ENCODE measurements at places on chromosomes 3 and 15.
A peak's percentile ranks its signal among the peaks of the same experiment; 100 is the strongest.

DNA sequence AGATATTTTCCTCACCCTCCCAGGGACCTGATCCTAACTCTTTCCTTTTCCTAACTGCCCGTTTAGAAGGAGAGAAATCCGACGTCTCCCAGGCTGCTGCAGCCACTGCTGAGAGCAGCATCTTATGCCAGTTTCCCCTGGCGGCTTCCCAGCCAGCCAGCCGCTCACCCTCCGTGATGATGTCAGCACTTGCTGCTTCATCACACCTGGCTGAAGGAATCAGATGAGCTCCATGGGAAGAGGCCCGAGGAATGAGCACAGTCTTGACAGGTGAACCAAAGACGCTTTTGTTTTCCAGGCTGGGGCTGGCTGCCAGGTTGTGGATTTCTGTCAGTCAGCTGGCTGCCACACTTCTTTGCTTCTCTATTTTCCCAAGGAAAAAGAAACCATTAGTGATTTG lies 445.1 kb upstream of the RBMS3 start:
- DNase-seq, result no peak

DNA sequence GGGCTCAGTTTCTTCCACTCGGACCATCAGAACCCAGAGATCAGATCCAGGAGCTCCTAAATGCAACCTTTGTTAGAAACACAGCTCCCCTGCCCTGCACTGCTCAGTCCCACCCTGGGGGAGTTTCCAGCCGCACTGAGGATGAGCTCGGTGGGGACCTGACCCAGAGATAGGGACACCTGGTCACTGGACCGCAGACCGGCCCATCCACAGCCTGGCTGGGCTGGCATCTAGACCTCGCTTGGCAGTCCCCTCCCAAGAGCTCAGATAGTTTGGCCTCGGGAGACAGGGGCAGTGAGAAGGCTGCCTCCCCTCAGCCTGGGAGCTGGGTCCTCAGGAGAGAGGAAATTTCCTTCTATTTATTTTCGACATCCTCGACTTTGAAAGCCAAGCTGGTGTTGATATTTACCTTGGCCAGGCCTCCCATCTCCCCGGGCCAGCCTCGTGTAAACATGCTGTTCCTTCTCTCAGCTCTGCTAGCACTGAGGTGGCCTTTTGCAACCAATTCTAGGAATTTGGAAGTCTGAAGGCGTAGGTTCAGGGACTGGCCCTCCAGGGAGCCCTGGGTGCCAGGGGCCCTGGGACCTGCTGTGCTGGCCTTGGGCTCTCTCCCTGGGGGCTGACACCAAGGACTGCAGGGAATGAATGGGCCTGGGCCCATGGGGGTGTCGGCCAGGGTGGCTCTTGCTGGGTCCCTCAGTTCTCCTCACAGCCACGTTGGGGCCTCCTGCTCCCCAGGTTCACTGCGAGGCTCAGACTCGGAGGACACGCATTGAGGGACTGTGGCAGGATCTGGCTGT lies 90.1 kb downstream of the VGLL4 start:
- no peak for DNase-seq

DNA sequence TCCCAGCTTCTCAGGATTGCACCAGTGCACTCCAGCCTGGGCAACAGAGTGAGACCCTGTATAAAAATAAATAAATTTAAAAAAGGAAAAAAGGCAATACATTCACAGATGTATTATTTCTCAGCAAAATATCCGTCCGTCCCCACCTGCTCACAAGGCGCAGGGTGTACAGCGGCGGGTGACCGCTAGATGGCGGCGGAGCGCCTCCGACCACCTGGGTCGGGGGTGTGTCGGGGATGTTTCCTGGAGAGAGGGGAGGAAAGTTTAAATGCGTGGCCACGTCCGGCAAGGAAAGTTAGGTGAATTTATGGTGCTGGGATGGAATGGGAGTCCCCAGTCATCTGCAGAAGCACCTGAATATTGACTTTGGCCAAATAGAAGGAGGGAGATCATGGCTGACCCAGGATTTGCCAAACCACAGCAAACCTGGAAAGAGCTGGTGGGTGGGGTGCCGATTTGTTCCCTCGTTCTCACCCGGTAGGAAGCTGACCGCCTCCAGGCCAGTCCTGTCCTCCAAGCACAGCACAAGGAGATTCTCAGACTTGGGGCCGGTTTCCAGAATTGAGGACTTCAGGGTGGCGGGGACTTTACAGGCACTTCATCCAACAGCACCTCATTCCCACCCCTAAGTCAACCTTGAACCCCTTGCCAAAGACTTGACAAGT lies 88.3 kb downstream of the TMEM266 start:
- peak; percentile 73 for DNase-seq

DNA sequence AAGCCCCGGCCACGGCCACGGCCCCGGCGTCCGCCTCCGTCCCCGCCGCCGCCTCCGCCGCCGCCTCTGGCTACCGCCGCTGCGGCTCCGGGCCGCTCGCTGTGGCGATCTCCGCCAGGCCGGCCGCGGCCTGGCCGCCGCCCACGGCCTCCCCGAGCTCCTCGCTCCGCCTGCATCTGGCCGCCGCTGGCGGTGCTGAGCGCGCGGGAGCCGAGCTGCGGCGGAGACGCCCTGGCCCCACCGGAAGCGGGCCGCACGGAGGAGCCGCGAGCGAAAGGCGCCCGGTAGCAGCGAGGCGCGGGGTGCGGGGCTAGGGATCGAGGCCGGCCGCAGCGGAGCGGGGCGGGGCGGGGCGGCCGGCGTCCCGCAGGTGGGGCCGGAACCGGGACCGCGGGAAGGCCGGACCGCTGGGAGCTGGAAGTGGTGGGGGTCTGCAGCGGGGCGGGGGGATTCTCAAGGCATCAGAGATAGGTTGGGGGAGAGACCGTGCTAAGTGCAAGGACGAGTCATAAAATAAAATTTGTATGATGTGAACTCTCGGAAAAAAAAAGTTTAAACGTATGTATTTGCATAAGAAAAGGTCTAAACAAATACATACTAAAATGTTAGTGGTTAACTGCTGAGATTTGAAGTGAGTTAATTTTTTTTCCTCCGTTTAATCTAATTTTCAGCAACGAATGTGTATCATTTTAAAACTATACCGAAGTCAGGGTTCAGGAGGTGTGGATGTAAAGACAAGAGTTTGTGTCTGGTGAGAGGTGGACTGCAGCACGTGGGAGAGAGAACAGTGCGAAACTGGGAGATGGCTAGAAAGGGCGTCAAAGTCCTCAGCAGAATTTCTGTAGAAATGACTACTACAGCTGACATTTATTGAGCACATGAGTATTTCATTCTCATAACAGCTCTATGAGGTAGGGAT lies at the start of gene AVEN:
Gene AVEN (minus strand): TSS at position 334 of the 919 bp plus-strand sequence. CDS start 158 bp downstream, at position 176.
- DNase-seq, result peak; percentile 80

GRCh38 chr3:7328339-7328738 lies 467.4 kb downstream of the GRM7 start:
- DNase-seq, result no peak

GRCh38 chr3:6105187-6105586 lies 755.7 kb upstream of the GRM7 start:
- DNase-seq, result no peak

GRCh38 chr3:23489300-23490158 lies 286.4 kb downstream of the UBE2E2 start:
- DNase-seq, result no peak

- DNase-seq, result no peak
Observed at GRCh38 chr3:186400662-186401061, 38.6 kb upstream of the DGKG start.

- no peak for DNase-seq
Observed at GRCh38 chr3:138418601-138419206, 15.7 kb upstream of the ESYT3 start.

DNA sequence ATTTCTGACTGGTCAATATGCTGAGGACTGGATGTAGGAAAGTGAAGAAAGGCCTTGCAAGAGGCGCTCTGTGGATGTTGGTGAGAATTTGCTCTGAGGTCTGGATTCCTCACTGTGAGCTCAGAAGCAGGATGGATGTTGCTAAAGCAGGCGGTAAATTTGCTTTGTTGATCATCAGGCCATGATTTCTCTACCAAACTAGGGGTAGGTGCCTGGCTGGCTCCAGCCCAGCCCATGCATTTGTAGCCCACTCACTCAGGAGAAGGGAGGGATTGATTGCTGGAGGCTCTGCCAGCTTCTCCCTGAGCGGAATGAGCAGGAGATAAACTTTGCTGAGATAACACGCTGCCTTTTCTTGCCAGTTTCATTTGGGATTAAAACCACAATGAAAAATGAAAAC lies 44.3 kb upstream of the NTRK3 start:
- no peak for DNase-seq

DNA sequence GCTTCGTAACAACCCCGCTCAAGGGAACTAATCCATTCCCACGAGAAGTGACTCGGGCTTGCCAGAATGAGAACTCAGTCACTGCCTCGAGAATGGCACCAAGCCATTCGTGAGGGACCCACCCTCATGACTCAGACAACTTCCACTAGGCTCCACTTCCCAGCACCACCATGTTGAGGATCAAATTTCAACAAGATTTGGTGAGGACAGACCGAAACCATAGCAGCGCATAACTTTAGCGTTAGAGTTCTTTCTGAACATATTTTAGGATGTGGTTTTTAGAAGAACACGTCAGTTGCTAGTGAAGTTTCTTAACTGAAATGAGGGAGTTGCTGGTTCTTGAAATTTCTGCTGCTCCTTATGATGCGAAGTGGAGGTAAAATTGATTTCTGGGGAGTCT lies 13.5 kb downstream of the PTPRG start:
- no peak for DNase-seq

- no peak for DNase-seq
Observed at GRCh38 chr3:39295184-39295775, 15.4 kb upstream of the CX3CR1 start.

DNA sequence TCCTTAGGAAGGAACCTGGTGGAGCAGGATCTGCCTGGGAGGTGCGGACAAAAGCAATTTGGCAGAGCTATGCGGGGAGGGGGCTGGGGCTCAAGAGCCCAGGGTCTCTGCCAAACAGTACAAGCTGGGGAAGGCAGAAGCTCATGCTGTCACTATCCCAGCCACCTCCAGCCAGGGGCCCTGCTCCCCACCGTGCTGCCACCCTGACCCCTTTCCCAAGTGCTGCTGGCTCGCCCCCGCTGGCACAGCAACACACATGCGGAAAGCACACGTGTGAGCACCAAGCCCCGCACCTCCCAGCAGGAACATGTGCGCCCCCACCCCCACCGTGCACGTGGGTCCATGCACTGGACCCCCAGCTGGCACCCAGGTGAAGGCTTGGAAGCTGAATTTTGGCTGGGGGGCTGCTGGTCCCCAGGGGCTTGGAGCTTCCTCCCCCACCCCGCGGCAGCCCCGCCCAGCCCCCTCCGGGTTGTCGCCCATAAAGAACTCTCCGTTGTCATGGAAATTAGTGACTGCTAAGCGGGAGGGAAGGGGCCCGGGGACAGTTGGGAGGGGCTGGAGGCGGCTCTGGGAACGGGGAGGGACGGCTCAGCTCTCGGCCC lies 742 bp downstream of the CAMKV start:
- no peak for DNase-seq

DNA sequence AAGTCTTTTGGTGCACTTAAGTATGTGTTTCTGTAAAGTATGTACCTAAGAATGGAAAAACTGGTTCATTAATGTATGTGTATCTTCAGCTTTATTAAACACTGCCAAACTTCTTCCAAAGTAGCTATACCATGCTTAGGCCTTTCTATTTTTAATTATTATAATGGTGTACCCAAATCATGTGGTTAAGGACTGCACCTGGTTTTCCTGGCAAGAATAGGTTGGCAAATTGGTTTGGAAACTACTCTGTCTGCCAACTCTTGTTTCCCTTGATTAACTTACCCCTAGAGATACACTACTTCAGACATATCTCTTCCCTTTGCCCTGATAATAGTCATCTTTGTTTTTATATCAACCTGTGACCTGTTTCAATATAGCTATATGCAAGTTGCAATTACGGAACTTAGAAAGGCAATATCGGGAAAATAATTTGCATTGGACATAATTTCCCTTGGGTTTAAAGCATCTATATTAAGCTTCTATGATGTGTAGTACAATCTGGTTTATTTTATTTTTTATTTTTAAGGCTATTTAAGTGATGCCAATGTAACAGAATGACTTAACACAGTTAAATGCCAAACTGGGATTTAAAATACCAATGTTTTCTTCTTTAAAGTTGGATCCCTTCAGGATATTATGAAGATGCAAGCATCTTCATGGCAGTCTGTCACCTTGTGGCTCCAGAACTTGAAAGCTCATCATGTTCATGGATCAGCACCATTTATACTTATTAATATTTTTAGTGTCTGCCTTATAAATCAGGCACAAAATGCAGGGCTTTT lies 40.6 kb upstream of the TMEM108 start:
- DNase-seq, result no peak

GRCh38 chr15:66800584-66801235 lies 98.7 kb downstream of the SMAD6 start:
- DNase-seq, result no peak

GRCh38 chr3:42730294-42730693 lies 27.7 kb upstream of the HHATL start:
- no peak for DNase-seq

- no peak for DNase-seq
Observed at GRCh38 chr15:33907326-33907725, 61.0 kb upstream of the CHRM5 start.

GRCh38 chr15:54197995-54198394 lies 219.8 kb downstream of the UNC13C start:
- DNase-seq, result no peak

- no peak for DNase-seq
Observed at GRCh38 chr3:111947231-111947630, 31.6 kb upstream of the ABHD10 start.

DNA sequence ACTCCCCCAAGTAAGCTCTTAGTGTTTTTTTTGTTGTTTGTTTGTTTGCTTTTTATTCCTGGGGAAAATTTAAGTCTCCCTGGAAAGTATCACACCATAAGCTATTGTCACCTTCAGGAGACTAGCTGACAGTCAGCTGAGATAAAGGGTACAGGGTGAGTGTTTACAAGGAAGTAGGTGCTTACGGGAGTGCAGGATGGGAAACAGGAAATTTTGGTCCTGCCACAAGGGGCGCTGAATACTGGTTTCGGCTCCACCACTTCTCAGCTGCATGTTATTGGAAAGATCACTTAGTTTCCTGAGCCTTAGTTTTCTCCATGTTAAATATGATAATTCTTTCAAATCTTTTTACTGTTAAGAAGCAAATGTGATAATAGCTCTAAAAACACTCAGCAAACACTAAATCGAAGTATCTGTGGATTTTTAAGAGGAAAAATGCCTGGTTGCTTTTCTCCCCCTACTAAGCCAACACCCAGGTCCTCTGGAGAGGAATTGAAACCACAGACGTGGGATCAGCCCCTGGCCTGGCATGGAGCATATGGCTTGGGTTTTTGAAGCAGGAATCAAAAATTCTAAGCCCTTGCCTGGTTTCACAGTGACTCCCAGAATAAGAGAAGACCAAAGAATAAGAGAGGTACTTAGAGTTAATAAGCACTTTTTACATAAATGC lies 90.7 kb downstream of the SCN11A start:
- DNase-seq, result no peak

- no peak for DNase-seq
Observed at GRCh38 chr3:12901623-12902045, 60.3 kb upstream of the RPL32 start.

GRCh38 chr3:10962481-10963036 lies 30.0 kb upstream of the SLC6A1 start:
- no peak for DNase-seq

DNA sequence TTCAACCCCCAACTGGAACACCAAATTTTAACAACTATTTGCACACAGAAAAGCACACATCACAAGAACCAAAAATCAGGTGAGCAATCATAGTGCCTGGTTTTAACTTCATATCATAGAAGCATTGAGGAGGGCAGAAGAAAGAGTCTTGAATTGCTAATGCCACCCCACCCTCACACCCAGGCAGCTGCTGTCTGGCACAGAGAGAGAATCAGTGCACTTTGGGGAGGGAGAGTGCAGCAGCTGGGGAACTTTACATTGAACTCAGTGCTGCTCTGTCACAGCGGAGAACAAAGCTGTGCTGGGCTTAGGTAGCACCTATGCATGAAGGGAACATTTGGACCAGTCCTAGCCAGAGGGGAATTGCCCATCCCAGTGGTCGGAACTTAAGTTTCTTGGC lies 76.0 kb upstream of the KBTBD8 start:
- DNase-seq, result no peak

Measured in natural killer cell (primary cell).